ENCODE measurements at places on chromosomes 1 and 21.
A peak's percentile ranks its signal among the peaks of the same experiment; 100 is the strongest.

- DNase-seq: no peak
Observed at GRCh38 chr1:53094533-53094919, 32.5 kb downstream of the PODN start.

- no peak for DNase-seq
Observed at GRCh38 chr1:59696421-59697115, 118.2 kb upstream of the HOOK1 start.

- DNase-seq: no peak
Observed at GRCh38 chr1:66563941-66564630, 30.1 kb downstream of the SGIP1 start.

- no peak for DNase-seq
Observed at GRCh38 chr1:154352245-154352580, 26.9 kb downstream of the ATP8B2 start.

DNA sequence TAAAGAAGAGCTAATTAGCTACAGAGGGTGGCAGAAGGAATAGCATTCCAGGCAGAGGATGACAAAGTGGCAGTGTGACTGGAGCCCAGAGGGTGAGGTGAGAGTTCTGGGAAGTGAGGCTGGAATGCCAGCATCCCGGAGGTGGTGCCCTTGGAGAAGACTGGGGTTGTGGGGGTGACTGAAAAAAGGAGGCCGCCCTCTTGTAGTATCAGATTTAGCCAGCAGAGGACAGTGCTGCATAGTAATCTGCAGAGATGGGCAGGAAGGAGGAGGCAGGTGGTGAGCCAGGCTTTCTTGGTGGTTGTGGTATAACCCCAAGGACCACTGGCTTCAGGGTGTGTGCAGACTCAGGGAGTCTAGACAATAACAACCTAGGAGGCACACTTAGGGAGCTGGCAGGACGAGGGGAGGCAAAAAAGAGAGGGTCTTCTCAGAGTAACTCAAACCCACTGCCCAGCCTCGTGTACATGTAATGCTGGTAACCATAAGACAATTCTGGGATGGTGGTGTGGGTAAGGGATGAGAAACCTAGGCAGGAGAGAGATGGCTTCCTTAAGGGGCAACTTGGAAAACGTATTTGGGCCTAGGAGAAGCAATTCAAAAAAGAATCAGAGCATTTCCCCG, 30.5 kb downstream of the MROH7 start:
- peak; percentile 55 for DNase-seq

DNA sequence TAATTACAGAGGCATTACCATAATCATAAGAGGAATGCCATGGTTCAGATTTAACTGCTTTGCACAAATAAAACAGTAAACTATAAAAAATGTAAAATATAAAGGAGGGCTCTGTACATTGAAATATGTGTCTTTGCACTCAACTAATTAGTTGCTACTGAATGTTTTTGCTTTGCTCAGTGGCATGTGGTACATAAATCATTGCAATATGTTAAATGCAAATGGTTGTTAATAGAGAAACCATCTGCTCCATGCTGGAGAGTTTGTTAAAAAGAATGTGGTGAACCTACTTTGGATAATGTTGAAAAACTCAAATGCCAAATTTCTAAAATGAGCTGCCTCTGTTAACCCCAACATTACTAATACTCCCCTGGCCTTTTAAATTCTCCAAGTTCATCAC, 201.5 kb downstream of the NTNG1 start:
- DNase-seq: no peak

GRCh38 chr1:208177656-208178055, 66.5 kb downstream of the PLXNA2 start:
- peak; percentile 93 for DNase-seq

GRCh38 chr1:167791281-167792187, 69.8 kb downstream of the MPZL1 start:
- DNase-seq: no peak

GRCh38 chr1:35554266-35555211, 2.7 kb downstream of the KIAA0319L start:
- no peak for DNase-seq

DNA sequence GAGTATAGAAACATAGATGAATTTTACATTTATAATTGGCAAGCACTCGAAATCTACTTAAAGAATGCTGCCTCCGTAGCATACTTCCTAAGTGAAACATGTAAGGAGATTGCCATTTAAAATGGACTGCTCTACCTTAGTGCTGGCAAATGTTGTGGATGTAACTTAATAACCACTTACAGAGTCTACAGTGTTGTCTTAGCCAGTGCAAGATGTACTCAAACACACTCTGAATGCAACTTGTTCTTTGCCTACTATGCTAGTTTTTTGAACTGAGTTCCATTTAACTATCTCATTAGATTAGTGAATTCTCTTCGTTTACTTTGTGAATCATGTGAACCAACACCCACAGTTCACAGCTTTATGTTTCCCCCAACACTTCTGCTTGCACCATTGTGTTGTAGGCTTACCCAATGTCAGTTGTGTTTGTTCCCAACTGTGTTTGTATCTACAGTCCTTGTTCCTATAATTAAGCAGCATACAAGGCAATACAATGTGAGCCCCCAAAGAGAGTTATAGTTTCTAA, 345.5 kb upstream of the LYPLAL1 start:
- no peak for DNase-seq

DNA sequence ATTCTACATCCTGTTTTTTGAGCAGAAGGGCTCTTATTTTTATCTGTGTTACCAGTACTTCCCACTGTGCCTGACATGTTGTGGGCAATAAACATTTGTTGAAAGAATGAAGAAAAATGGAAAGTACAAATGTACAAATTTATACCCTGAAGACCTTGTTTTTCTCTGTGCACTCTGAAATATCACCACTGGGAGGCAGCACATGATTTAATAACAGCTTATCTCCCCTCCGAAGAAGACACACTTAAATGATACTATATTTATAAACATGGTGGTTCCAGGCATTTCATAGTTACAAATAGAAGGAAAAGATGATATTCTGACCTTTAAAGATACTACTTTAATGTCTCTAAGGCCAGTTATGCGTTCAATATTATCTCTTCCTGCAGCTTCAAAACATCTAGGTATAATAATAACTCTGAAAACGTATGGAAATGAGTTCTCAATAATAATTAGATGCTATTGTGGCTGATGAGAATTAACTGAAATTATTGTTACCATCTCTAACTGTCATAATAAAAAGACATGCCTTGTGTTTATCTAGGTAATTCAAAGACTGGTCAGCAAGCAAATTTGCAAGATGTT, 12.8 kb downstream of the DYNLT5 start:
- peak; percentile 42 for DNase-seq

- no peak for DNase-seq
Observed at GRCh38 chr1:119637710-119638109, 10.4 kb downstream of the ZNF697 start.

DNA sequence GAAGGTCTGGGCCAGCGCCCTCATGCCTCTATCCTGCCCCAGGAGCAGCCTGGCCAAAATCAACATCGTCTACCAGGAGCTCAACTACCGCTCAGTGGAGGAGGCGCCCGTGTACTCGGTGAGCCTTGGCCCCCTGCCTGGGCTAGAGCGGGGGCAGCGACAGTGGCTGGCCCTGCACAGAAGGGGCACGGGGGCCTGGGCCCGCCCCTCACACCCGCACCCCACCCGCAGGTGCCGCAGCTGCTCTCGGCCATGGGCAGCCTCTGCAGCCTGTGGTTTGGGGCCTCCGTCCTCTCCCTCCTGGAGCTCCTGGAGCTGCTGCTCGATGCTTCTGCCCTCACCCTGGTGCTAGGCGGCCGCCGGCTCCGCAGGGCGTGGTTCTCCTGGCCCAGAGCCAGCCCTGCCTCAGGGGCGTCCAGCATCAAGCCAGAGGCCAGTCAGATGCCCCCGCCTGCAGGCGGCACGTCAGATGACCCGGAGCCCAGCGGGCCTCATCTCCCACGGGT, 10.8 kb downstream of the SCNN1D start:
- no peak for DNase-seq

DNA sequence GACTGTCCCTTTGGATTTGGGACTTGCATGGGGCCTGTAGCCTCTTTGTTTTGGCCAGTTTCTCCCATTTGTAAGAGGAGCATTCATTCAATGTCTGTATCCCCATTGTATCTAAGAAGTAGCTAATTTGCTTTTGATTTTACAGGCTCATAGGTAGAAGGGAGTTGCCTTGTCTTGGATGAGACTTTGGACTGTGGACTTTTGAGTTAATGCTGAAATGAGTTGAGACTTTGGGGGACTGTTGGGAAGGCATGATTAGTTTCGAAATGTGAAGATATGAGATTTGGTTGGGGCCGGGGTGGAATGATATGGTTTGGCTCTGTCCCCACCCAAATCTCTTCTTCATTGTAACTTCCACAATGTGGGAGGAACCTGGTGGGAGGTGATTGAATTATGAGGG, 151.7 kb downstream of the PRDM2 start:
- no peak for DNase-seq

GRCh38 chr1:42877380-42877779, 31.0 kb downstream of the ZNF691 start:
- DNase-seq: no peak

- no peak for DNase-seq
Observed at GRCh38 chr1:180953291-180954004, 40.8 kb downstream of the KIAA1614 start.

DNA sequence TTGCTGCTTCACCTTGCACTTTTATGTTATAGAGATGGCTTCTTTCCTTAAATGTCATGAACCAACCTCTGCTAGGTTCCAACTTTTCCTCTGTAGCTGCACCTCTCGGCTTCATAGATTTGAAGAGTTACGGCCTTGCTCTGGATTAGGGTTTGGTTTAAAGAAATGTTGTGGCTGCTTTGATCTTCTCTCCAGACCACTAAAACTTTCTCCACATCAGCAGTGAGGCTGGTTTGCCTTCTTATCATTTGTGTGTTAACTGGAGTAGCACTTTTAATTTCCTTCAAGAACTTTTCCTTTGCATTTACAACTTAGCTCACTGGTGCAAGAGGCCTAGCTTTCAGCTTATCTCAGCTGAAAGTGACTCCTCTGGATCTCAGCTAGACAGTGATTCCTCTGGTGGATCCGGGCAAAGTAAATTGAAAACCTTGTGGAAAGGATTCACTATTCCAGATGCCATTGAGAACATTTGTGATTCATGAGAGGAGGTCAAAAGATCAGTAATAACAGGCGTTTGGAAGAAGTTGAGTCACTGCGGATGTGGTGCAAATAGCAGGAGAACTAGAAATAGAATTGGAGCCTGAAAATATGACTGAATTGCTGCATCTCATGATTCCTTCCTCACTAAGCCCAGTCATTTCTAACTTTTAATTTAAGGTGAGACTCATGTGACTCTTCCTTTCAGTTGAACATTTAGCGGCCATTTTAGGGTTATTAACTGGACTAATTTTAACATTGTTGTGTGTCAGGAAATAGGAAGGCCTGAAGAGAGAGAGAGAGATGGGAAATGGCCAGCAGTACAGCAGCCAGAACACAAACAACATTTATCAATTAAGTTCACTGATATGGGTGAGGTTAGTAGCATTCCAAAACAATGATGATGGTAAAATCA, 16.2 kb upstream of the RGS1 start:
- no peak for DNase-seq

DNA sequence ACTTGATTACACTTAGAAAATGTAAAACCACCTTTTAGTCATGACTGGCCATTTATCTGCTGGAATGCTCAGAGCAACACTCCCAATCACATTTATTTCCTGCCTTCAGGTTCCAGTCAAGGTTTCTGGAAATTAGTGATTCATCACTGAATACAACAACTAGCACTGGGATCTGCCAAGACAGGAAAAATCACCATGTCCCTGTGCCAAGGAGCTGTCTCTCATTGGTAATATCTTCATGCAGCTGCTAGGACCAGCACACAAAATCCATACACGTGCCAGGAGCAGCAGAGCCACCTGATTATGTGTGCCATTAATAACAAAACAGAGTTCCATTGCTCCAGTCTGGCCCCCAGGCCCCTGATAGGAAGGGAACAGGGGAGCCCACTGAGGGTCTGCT, 194.6 kb downstream of the TNR start:
- DNase-seq: no peak

DNA sequence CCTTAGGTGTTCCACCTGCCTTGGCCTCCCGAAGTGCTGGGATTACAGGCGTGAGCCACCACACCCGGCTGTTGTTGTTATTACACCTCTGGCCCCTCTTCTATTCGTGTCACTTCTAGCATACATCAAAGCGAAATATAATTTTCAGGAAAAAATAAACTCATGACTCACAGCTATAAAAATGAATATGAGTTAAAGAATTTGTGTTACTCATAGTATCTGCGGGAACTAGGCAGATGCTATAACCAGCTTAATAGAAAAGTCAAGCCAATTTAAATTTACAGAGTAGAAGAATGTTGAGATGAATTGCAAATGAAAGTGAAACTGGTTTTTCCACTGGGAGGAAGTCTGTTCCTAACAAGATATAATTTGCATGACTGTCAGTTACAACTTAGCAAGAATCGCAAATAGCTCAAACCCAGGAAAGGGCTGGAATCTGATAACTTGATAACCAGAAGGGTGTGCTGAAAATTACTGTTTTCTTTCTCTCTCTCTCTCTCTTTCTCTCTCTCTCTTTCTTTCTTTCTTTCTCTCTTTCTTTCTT, 11.2 kb downstream of the OR2W3 start:
- no peak for DNase-seq

- no peak for DNase-seq
Observed at GRCh38 chr1:106700211-106700610, 356.3 kb upstream of the PRMT6 start.

- no peak for DNase-seq
Observed at GRCh38 chr1:222824641-222825040, 9.8 kb downstream of the DISP1 start.

- DNase-seq: peak; percentile 76
Observed at GRCh38 chr21:42220138-42220701, 1.3 kb downstream of the ABCG1 start.

GRCh38 chr1:96234299-96234698, 487.3 kb upstream of the PTBP2 start:
- peak; percentile 91 for DNase-seq

- DNase-seq: no peak
Observed at GRCh38 chr1:214966346-214966745, 116.2 kb upstream of the KCNK2 start.

- no peak for DNase-seq
Observed at GRCh38 chr1:235610157-235610556, 39.4 kb downstream of the GNG4 start.

DNA sequence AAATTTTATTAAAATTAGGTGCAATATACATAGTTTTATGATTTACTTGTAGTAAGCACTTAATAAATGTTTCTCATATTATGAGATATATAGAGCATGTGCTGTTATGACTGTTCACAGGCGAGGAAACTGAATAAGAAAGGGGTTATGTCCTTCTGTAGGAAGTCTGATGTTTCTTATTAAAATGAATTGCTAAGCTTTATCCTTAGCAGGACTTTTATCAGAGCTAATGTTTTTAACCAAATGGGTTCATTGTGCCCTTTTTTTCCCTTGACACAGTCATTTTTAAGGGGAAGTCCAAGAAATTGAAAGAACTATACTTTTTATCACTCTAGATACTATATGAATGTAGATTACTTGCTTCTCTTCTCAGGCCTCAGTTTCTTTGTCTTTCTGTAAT, 285.2 kb downstream of the PTPRC start:
- DNase-seq: no peak

GRCh38 chr1:209761011-209761635, 5.3 kb downstream of the TRAF3IP3 start:
- no peak for DNase-seq

- DNase-seq: no peak
Observed at GRCh38 chr1:171622152-171622462, at the start of gene MYOCOS. Gene MYOCOS, plus strand, starts transcription at chr1:171622243. Its CDS starts 1,641 bp downstream, at chr1:171623884.

Data from NCI-H1436 (cell line).